ENCODE measurements at places on chromosomes 7 and 10. TPM values are rescaled to one million over a fixed set of nuclear protein-coding genes. Genes with fewer than 3 reads are reported as not detected.

DNA sequence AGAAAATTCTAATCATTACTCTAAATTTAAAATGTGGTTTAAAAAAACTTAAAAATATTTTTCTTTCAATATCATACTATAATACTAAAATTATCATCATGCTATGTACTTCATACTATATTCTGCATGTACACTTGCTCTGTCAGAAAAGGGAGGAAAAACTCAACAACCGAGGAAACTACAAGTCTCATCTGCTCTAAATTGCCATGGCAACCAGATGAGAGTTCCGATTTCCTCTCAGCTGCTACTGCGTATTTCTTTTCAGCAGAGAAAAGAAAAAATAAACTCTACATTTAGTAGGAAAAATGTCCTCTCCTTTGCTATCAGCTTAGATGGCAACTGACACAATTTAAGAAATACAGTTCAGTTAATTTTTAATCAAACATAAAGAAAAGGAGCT lies 178.9 kb downstream of the SRPK2 start:
- no peak for DNase-seq

GRCh38 chr7:44368455-44368854 lies 43.1 kb upstream of the CAMK2B start:
- DNase-seq, result no peak

GPR15LG gene
- total RNA-seq, result not detected

DNA sequence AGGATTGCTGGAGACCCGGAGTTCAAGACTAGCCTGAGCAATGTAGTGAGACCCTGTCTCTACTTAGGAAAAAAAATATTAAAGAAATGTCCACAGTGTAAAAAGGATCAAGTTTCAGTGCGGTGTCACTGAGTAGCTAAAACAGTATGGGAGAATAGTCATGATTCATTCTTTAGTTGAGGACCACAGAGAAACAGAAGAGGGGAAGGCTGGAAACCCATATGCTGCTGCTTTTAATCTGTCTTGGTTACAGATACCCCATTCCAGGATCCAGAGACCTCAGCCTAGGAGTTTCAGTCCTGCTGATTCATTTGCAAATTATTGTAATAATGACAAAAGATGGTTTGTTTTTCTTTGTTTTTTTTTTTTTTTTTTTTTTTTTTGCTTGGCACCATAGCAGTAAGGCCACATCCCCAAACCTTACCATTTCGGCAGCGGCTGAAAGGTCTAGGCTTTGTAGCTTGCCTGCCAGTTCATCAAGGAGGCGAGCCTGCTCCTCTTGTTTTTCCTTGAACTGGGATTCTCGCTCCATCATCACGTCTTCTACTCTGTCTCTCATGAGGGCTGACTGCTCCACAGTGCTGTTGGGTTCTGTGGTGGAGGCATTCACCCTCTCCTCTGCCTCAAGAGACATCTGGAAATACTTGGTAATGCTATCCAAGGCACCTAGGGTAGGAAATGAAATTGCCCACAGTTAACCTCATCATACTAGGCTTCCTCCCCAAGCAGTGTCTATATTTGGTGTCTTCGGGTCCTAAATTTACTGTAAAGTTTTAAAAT lies 44.2 kb downstream of the DLD start:
- DNase-seq, result no peak

TWIST1 gene
- total RNA-seq, result 0.31 TPM

TMEM130 gene
- total RNA-seq, result not detected

GRCh38 chr7:2016021-2016631 lies 216.6 kb downstream of the MAD1L1 start:
- no peak for DNase-seq

CAV1 gene
- 1,415 TPM for total RNA-seq

- DNase-seq, result no peak
These were observed 7.0 kb downstream of the WDR91 start for GRCh38 chr7:135204341-135204749.
